ENCODE measurements at places on chromosomes 16 and 17.

- DNase-seq = no peak
These were observed 28.5 kb upstream of the C17orf107 start for GRCh38 chr17:4870855-4871254.

DNA sequence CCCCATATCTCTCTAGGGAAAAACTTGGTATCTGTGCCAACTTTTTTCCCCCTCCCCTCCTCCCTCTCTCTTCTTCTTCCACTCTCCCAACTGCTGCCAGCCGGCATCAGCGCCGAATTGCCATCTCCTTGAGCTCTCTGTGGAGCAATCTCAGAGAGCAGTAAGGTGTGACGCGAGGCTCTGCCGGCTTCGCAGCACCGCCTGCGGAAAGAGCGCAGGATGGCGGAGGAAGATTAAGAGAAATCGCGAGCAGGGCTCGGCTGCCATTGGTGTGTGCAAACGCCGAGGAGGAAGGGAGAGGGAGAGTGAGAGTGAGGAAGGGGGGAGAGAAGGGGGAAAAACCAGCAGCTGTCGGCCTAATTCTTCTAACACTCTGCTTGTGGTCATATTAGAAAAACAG, 44.2 kb downstream of the NEUROD2 start:
- DNase-seq = no peak

GRCh38 chr16:75209944-75210343, 3.0 kb upstream of the CTRB2 start:
- no peak for DNase-seq

- DNase-seq = no peak
These were observed 15.7 kb upstream of the ATF7IP2 start for GRCh38 chr16:10370096-10370726.

DNA sequence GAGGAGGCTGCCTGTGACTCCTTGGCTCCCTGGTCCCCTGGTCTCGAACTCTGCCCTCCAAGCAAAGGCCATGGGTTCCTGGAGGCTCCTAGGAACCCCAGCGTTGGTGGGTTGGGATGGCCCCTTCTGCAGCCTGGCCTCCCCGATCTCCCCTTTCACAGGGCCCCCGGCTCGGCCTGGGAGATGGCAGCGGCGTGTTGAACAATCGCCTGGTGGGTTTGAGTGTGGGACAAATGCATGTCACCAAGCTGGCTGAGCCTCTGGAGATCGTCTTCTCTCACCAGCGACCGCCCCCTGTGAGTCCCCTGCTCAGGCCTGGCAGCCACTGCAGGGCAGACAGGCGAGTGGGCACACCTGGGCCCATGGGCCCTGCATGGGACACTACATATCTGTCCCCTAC, 10.9 kb downstream of the ADGRG3 start:
- DNase-seq = no peak

DNA sequence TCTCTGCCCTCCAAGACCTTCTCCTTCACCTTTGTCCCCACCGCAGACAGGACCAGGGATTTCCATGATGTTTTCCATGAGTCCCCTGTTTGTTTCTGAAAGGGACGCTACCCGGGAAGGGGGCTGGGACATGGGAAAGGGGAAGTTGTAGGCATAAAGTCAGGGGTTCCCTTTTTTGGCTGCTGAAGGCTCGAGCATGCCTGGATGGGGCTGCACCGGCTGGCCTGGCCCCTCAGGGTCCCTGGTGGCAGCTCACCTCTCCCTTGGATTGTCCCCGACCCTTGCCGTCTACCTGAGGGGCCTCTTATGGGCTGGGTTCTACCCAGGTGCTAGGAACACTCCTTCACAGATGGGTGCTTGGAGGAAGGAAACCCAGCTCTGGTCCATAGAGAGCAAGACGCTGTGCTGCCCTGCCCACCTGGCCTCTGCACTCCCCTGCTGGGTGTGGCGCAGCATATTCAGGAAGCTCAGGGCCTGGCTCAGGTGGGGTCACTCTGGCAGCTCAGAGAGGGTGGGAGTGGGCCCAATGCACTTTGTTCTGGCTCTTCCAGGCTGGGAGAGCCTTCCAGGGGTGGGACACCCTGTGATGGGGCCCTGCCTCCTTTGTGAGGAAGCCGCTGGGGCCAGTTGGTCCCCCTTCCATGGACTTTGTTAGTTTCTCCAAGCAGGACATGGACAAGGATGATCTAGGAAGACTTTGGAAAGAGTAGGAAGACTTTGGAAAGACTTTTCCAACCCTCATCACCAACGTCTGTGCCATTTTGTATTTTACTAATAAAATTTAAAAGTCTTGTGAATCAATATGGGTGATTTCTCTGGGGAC, 12.2 kb downstream of the CX3CL1 start:
- DNase-seq = no peak

DNA sequence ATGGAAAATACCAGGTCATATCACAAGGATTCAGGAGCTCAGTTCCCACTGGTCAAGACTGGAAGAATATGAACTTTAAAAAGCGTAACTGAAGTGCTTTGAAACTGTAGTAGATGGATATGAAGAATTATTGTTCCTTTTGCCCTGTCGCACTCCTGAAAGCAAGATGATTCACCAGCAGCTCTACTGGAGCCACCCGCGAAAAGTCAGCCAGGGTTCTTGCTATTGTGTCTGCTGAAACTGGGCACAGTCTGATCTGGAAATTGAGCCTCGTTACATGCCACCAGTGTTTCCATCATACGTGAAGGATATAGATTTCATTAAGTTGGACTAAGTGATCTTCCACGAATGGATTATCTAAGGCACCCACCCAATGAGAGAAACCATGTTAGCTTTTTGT, 16.6 kb downstream of the AP2B1 start:
- DNase-seq = no peak

GRCh38 chr17:73463821-73464220, 152.0 kb upstream of the CDC42EP4 start:
- no peak for DNase-seq

DNA sequence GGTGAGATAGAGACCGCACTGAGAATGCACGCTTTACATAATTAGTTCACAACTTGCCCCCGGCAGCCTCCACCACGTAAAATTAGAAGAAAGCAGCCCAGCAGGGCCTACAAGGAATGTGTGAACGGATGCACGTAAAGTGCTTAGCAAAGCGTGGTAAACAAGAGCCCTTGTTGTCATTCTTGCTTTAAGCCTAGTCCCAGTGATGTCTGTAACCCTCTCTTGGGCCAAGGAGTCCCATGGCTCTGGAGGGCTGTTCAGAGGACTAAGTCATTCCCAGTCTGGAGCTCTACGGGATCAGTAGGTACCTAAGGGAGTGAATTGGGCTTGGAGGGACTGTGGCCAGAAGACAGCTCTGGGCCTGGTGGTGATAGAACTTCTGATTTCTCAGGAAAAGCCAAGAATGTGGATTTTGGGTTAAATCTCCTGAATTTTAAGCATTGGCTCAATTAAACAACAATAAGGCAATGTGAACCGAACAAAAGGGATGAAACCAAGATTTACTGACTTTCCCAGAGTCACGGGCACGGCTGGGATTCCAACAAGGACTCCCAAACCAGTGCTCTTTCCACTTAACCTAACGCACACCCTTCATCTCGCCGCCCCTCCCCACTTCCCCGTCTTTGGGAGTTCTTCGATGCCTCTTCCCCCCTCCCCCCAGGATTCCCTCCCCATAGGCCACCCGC, 775 bp upstream of the CHP2 start:
- no peak for DNase-seq

GRCh38 chr17:77319211-77320043, 178.7 kb downstream of the SEC14L1 start:
- no peak for DNase-seq

DNA sequence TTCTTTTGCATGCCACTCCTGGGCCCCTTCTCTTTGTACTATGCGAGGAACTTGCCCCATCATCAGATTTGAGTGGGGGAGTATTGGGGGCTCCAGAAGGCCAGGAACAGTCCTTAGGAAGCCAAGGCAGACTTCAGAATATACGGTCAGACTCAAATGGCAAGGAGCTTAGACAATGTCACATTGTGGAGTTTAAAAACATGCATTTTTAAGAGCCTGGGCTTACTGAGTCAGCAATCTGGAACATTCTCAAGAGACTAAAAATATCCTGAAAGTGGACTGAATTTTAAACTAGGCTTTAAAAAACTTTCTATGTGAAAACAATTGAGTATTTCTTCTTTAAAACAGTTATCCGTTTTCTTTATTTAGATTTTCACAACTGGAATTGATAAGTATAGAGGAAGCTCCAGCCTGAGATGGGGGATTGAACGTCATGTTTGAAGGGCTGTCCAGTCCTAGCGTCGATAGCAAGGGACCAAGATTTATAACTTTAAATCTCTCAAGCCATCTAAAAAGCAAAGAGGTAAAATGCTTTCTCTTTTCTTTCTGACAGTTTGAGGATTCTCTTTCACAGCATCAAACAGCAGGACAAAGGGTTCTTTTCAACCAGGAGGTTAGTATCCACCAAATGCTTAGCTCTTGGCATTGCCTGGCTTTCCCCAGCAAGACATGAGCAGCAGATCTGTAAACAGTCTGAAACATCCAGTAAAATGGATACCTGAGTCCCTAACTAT, 45.8 kb upstream of the CDRT4 start:
- DNase-seq = no peak

DNA sequence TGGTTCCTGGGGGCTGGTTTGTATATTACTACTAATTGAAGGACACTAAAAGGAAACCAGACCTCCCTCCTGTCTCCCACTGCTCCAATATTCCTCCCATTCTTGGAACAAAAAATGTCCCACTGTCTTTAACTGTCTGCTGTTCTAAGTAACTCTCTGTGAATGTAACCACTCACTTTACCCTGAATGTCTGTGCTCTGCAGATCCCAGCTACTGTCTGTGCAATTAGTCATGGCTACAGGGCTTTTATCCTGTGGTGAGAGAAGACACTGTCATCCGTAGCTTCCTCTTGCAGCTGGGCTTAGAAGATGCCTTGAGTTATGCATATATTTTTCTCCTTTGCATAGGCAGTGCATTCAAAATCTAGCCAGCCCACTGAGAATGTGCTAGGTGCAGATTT, 853.8 kb downstream of the CDH8 start:
- no peak for DNase-seq

All from NCI-H2107 (cell line).